ENCODE measurements at places on chromosomes 11 and 22. TPM values are rescaled to one million over a fixed set of nuclear protein-coding genes. Genes with fewer than 3 reads are reported as not detected.

DNA sequence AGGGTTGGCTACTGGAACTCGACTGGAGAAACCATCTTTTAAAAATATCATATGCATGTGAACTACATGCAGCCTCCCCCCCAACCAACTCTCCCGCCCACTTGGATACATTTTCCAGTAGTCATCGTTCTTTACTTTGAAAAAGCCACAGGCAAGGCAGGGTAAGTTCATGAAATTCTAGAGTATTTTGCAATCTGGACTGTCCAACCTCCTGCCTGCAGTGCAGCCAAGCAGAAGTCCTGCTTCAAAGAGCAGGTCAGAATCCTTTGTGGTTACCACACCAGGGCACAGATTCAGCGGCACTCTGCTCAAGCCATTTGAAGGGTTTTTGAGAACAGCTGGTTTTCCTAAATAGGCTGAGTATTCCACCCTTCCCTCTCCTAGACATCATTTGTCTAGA, 12.1 kb downstream of the ELF5 start:
- no peak for DNase-seq

GRCh38 chr11:110972640-110973039, 260.4 kb upstream of the ARHGAP20 start:
- DNase-seq = no peak

DNA sequence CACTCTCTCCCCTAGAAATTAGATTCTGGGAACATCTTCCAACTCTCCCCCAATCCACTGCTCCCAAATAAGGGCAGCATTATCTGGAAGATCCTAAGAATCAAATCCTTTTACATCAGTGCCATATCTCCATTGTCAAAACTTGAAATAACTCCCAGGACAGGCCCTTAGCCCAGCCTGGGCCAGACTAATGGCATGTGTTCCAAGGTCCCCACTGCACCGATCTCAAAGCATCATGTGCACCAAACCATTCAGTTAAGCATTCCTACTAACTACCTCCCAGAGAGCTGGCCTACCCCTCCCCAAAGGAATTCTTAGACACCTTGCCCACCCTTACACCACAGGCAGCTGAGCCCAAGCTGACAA, 44.2 kb upstream of the POU2AF1 start:
- DNase-seq = no peak

DNA sequence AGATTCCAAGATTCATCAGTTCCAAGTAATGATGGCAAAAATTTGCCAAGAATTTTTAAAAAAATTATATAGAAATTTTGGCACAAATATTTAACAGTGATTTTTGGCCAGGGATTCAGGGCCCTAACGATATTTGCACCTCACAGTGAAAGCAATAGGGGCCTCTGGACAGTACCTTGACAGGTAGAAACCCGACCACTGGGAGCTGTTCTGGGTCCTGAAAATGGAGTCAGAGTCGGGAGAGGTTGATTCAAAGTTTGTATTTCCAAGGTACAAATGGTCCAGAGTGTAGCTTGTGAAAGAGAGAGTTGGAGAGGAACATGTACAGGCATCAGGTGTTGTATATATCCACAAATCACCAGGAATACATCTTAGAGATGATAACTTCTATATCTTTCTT, 41.6 kb downstream of the MRGPRX2 start:
- no peak for DNase-seq

The GDPD4 gene
- total RNA-seq = not detected
